ENCODE measurements at places on chromosomes 5 and 9. TPM values are rescaled to one million over a fixed set of nuclear protein-coding genes. Genes with fewer than 3 reads are reported as not detected.

DNA sequence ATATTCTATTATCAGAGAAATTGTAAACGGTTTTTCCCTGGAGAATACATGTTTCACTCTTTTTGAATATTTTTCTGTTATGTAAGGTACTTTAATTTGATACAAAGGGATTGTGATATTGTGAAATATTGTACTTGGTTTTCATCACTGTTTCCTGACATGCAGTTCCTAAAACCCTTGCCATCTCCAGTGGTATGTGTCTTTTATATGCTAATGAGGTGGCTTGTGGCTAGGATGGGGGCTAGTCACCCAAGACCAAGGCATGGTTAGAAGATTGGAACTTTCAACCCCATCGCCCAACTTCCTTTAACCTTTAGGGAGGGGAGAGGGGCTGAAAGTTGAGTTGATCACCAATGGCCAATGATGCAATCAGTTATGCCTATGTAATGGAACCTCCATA, 160.6 kb downstream of the TAF11L14 start:
- no peak for DNase-seq
- H3K4me3 ChIP-seq, result no peak overlapping the region
- H3K27ac ChIP-seq, result no peak overlapping the region
- peaks cover 9% of the 10 kb centered on the region for H3K4me1 ChIP-seq
- no peaks in the 10 kb centered on the region for H3K27me3 ChIP-seq

DNA sequence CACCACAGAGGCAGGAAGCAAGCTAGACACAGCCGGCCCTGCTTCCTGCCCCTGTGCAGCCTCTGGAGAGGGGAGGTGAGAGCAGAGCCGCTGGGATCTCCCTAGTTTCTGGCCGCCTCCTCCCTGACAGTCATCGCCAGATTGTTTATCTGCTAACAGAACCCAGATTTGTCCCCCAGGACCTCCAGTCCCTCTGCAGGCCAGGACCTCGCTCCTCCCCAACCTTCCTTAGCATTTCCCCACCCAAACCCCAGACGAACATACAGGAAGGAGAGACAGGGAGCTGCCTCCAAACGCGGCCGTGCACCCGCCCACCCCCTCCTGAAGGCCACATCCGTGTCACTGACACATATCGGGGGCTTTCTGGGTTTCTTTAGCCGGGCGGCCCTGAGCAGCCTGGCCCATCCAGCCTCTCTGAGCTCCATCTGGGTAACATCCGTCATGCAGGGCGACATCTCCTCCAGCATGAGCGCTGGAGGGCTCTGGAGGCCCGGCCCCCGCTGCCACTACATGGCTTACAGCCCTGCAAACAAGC, 47.5 kb downstream of the DBH start:
- peaks cover 16% of the 10 kb centered on the region for H3K4me1 ChIP-seq
- H3K4me3 ChIP-seq, result no peak overlapping the region
- H3K36me3 ChIP-seq, result no peaks in the 10 kb centered on the region
- no peaks in the 10 kb centered on the region for H3K27me3 ChIP-seq
- no peak for DNase-seq
- H3K27ac ChIP-seq, result no peak overlapping the region

GRCh38 chr5:156405988-156406387, 79.0 kb downstream of the SGCD start:
- no peaks in the 10 kb centered on the region for H3K36me3 ChIP-seq
- H3K27me3 ChIP-seq, result no peaks in the 10 kb centered on the region
- H3K27ac ChIP-seq, result no peak overlapping the region
- DNase-seq, result no peak

DNA sequence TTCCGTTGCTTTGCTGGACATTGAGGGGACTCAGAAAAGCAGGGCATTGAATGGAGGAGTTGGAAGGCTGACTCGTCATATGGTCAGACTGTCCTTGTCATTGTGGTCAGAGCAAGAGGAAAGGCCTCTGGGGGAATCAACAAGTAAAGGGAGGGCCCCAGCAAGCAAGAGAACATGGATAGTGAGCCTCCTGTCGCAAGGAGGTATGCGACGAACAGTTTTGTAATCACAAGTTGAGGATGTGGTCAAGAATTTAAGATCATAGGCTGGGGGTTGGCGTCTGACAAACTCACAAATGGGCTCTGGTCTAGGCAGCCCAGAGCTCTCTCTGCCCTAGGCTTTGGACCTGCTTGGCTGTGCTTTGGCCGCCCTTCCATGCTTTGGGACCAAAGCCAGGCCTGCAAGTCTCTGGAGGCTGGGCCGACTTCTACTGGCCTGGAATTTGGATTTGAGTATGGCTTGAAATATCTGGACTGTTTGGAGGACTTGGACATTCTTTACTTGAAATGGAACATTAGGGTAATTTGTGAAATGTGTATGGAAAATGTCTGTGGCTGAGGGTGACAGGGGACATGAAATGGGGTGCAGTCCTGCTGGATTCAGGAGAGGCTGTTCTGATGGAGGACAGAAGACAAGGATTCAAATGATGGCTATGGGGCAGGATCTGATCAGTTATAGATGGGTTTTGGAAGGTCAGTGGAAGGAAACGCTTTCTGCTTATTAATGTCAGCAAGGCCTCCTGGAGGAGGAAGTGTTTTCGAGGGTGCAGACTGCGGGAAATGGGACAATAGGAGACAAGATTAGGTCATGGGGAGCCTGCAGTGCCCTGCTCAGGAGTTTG, 19.2 kb upstream of the NDST1 start:
- H3K27ac ChIP-seq, result peak overlapping the region; percentile 93
- H3K4me3 ChIP-seq, result peak overlapping the region; percentile 85
- DNase-seq, result no peak
- peaks cover 9% of the 10 kb centered on the region for H3K36me3 ChIP-seq
- H3K4me1 ChIP-seq, result peaks cover 70% of the 10 kb centered on the region

- no peak overlapping the region for H3K4me3 ChIP-seq
- DNase-seq, result no peak
- H3K27ac ChIP-seq, result no peak overlapping the region
Measured at GRCh38 chr9:109250311-109250741, 70.5 kb downstream of the EPB41L4B start.

- no peak for DNase-seq
- peaks cover 11% of the 10 kb centered on the region for H3K36me3 ChIP-seq
- no peak overlapping the region for H3K27ac ChIP-seq
Measured at GRCh38 chr5:124972703-124973102, 226.3 kb upstream of the ZNF608 start.

DNA sequence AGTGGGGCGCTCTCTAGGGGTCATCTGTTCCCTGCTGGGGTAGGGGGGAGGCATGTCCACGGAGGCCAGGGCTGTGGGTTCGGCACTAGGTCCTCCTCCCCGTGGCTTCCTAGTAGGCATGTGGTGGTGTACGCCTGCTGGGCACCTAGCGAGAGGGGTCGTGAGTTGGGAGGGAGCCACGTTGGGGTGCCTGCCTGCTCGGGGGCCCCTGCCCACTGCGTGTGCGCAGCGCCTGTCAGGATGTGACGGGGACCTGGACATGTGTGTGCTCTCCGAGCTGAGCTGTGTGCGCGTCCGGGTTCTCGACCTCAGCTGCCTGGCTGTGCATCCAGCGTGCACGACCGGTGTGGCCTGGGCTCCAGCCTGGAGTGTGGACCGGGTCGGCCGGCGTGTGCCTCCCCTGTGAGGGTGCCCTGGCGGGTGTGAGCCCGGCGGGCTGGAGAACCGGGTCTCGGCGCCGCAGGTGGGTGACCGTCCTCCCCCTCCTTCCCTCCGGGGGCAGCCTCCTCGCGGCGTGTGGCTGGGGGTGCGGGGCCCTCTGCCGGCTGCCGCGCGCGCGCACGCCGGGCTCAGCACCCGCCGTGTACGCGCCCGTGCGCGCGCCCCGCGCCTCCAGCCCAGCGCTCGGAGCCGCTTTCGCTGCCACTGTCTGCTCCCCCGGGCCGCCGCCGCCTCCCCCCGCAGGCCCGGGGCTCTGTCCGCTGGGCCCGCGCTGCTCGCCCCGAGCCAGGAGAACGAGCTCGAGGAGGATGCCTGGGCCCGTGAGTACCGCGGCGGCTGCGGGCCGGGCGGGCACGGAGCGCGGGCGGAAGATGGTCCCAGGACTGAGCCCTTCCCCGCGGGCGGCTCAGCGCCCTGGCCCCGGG, at the start of gene PRR7:
PRR7 (plus strand) TSS at position 615 of the 866 bp plus-strand sequence. CDS start 8,254 bp downstream, outside the sequence.
- peaks cover 24% of the 10 kb centered on the region for H3K4me1 ChIP-seq
- H3K4me3 ChIP-seq, result peak within 1 kb of the TSS; percentile 83
- peaks cover 27% of the 10 kb centered on the region for H3K27me3 ChIP-seq
- peak within 1 kb of the TSS; percentile 84 for H3K27ac ChIP-seq
- H3K36me3 ChIP-seq, result no peaks in the 10 kb centered on the region
- DNase-seq, result no peak

DNA sequence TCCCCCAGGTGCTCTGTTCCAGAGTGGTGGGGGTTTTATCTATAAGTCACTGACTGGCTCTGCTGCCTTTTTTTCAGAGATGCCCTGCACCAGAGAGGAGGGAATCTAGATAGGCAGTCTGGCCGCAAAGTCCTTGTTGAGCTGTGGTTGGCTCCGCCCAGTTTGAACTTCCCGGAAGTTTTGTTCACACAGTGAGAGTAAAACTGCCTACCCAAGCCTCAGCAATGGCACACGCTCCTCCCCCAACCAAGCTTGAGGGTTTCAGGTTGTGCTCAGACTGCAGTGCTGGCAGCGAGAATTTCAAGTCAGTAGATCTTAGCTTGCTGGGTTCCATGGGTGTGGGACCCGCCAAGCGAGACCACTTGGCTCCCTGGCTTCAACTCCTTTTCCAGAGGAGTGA, 1428.6 kb downstream of the MAT2B start:
- no peaks in the 10 kb centered on the region for H3K4me1 ChIP-seq
- DNase-seq, result no peak
- H3K4me3 ChIP-seq, result no peak overlapping the region
- H3K36me3 ChIP-seq, result no peaks in the 10 kb centered on the region
- no peak overlapping the region for H3K27ac ChIP-seq

- peaks cover 11% of the 10 kb centered on the region for H3K36me3 ChIP-seq
- DNase-seq, result no peak
Measured at GRCh38 chr9:131960851-131961495, 118.7 kb downstream of the MED27 start.

DNA sequence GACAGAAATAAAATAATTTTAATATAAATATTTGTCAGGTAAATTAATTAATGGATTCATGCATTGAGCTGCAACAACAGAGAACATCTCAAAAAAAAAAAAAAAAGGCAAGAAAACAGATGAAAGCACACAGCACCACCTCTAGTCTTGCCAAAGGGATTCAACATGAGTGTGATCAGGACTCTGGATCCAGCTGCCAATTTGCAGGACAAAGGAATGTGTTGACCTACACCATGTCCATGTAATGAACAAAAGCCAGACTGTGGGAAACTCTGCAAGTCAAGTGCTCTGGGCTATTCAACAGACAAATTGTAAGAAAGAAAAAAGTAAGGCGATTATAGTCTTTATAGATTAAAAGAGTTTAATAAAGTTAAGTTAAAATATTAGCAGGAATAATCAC, 769.3 kb downstream of the TLR4 start:
- H3K36me3 ChIP-seq, result no peaks in the 10 kb centered on the region
- no peak overlapping the region for H3K27ac ChIP-seq
- no peak for DNase-seq

GRCh38 chr9:70553707-70554673, 139.5 kb upstream of the KLF9 start:
- DNase-seq, result no peak
- peak overlapping the region; percentile 54 for H3K27ac ChIP-seq
- no peaks in the 10 kb centered on the region for H3K27me3 ChIP-seq
- H3K36me3 ChIP-seq, result no peaks in the 10 kb centered on the region
- H3K4me3 ChIP-seq, result no peak overlapping the region
- peaks cover 15% of the 10 kb centered on the region for H3K4me1 ChIP-seq

DNA sequence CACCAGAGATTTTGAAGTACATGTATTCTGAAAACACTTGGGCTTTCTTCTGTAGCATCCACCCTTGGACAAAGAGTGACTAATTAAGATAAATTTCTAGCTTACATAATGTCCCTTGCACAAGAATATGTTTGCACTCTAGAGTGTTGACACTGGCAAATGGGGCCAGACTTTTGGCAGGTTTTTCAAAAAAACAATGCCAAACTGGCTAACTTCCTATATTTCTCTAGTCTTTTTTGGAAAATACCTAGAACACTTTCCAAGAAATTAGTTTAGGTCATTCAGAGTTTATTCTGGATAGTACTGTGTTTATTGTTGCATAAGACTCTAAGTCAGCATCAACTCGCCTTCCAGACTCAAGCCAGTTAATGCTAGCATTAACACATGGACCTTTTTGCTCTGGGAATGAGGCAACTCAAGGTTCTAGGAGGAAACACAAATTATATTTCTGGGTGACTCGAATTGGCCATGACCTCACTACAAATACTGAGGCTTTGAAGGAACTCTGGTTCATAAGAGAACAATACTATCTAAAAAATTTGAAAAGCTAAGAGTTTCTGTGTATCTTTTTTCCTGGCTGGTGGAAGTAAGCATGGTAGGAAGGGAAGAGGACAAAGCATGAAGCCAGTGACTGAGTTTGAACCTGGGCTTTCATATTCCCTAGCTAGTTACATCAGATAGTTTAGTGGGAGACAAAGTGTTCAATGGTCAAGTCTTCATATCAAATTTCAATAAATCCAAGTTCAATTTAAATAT, 101.6 kb downstream of the NREP start:
- no peak overlapping the region for H3K27ac ChIP-seq
- H3K4me1 ChIP-seq, result no peaks in the 10 kb centered on the region
- no peaks in the 10 kb centered on the region for H3K36me3 ChIP-seq
- H3K27me3 ChIP-seq, result peaks cover 3% of the 10 kb centered on the region

GRCh38 chr5:133222040-133222439, 170.2 kb downstream of the HSPA4 start:
- no peaks in the 10 kb centered on the region for H3K27me3 ChIP-seq
- H3K27ac ChIP-seq, result no peak overlapping the region
- H3K4me1 ChIP-seq, result peaks cover 23% of the 10 kb centered on the region
- H3K4me3 ChIP-seq, result no peak overlapping the region
- peak; percentile 58 for DNase-seq
- H3K36me3 ChIP-seq, result peaks cover 3% of the 10 kb centered on the region

DNA sequence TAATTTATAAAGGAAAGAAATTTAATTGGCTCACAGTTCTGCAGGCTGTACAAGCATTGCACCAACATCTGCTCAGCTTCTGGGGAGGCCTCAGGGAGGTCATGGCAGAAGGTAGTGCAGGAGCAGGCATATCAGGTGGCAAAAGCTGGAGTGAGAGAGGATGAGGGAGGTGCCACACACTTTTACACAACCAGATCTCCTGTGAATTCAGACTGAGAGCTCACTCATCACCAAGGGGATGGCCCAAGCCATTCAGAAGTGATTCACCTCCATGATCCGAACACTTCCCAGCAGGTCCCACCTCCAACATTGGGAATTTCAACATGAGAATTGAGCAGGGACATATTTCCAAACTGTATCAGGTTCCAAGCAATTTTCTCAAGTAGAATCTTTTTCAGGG, 84.7 kb upstream of the BRINP1 start:
- no peaks in the 10 kb centered on the region for H3K27me3 ChIP-seq
- no peaks in the 10 kb centered on the region for H3K36me3 ChIP-seq
- no peak for DNase-seq
- H3K4me1 ChIP-seq, result no peaks in the 10 kb centered on the region
- no peak overlapping the region for H3K27ac ChIP-seq

- no peak overlapping the region for H3K4me3 ChIP-seq
- no peak overlapping the region for H3K27ac ChIP-seq
- DNase-seq, result no peak
Measured at GRCh38 chr5:32461441-32462120, 17.0 kb upstream of the ZFR start.

PSAT1 gene
- total RNA-seq, result 74.2 TPM

ZNG1C gene
- total RNA-seq, result 27.2 TPM

Measured in type B pancreatic cell (in vitro differentiated cells).